ENCODE measurements at places on chromosomes 1 and 21.
A peak's percentile ranks its signal among the peaks of the same experiment; 100 is the strongest.

GRCh38 chr1:49864581-49864980 is 159.2 kb downstream of the AGBL4 start:
- no peak for DNase-seq

- DNase-seq, result no peak
Observed at GRCh38 chr21:39681257-39681656, 63.7 kb upstream of the IGSF5 start.

- DNase-seq, result no peak
Observed at GRCh38 chr21:46221664-46222435, 6.7 kb downstream of the LSS start.

DNA sequence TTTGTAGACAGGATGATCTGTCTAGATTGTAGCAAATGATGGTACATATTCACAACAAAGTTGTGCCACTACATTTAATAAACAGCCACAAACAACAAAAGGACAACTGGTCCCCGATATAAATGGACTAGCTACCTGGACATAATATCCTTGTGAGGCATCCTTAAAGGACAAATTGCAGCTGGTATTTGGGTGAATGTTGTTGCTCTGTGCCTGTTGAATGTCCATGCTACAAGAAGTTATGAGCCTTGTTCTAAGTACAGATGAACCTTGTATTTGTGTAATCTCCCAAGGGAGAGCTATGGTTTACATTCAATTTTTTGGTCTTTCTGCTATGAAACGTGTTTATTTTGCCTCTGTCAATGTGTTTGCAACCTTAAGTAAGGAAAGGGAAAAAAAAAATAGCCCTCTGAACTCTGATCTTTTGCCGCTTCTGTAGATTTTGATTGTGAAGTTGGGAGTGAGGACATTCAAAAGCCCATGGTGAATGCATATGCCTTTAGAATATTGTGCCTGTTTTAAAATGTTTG is 26.5 kb downstream of the SFT2D2 start:
- no peak for DNase-seq

- DNase-seq, result no peak
Observed at GRCh38 chr1:182563095-182563494, 26.0 kb downstream of the RNASEL start.

DNA sequence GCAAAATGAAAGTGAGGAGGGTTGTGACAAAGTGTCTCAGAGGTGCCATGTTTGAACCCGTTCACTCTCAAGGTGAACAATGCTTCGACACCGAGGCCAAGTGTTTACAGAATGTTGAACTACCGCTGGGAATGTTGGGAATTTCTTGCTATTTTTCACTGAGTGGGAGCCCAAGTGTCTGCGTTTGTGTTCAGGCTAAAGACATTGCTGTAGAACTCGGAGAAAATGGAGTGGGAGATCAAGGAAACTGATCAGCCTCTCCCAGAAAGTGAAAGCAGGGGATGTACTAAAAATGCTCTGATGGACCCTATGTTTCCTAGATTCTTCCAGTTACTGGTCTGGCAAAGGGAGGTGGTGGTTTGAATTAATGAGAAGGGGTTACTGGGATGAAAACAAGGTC is 207.5 kb downstream of the BACH1 start:
- no peak for DNase-seq

DNA sequence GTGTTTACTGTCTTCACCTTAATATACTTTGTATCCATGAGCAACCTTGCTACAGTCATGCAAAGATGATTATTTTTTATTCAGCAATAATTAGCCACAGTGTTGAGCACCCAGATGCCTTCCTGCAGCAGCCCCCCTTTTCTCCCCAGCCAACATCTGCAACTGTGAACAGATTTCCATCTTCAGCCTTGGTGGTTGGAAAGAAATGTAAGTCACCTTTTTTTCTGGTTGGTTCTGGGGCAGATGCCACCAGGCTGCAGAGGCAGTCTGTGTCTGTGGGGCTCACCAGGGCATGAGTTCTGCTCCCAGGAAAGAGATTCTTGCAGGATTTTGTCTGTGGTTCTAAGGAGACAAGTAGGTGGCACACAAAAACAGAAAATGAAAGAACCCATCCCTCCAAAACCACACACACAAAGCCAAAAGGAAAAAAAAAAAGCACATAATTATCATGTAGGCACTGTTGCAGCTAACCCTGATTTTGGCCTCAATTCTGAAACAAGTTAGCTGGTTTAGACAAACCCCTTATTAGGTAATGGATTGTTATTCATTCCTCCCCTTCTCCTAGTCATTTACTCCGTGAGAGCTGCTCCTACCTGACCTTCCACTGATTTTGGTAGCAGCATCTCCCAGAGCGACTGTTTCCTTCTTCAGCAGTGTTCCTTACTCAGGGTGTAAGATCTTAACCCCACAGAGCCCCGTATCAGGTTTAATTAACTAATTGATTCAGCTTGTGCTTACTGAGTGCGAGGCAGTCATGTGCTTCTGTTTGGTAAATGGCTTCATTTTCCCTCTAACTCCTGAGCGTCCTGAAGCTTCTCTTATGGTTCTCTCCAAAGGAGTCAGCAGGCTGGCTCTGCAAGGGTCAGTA is 36.5 kb downstream of the GALNT2 start:
- DNase-seq, result no peak

- DNase-seq, result no peak
Observed at GRCh38 chr1:15156807-15157380, 3.3 kb downstream of the TMEM51 start.

DNA sequence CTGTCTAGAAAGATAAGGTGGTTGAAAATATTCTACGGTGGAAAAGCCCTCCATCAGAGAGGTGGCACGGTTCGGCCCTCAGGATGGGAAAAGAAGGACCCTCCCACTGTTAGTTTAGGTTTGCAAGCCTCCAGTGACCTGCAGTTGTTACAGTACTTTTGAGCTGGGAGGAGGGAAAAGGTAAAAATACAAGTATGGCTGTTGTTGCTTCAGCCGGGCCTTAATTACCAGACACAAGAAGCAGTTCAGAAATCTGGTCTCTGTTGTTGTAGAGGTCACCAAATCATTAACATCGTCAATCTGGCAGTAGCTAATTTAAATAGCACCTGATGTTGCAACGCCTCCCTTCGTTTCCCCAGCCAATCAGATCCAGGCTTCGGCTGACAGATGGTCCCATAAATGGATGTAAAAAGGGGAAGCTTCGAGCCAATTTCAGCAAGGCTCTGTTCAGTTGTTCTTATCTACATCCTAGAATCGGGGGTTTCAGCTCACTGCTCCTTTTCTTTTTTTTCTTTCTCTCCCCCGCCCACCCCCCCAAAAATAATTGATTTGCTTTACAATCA is at the start of gene ELAVL4:
ELAVL4 (plus strand) TSS at position 424 of the 563 bp plus-strand sequence. CDS start 270 bp downstream, outside the sequence.
- DNase-seq, result no peak

DNA sequence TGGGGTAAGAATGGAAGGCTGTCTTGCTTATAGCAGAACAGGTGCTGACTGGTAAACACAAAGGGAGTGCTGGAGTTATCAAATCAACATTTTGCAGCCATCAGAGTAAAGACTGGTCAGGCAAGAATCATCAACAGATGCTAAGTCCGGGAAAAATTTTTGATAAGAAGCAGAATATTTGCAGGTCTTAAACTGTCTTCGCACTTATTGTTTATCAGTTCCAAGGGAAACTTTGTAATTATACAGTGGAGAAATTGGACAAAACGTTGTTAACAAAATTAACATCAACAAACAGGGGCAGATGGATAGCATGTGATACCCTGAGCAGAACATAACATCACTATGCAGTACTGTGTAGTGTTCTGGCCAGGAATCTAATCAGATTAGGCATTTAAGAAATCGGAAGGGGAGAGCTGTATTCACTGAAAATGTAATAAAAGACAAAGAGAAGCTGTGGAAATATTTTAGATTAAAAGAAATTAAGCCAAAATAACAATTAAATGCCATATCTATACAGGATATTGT is 127.1 kb downstream of the DAB1 start:
- DNase-seq, result no peak

GRCh38 chr1:74686928-74687327 is 13.3 kb upstream of the ERICH3 start:
- DNase-seq, result no peak

DNA sequence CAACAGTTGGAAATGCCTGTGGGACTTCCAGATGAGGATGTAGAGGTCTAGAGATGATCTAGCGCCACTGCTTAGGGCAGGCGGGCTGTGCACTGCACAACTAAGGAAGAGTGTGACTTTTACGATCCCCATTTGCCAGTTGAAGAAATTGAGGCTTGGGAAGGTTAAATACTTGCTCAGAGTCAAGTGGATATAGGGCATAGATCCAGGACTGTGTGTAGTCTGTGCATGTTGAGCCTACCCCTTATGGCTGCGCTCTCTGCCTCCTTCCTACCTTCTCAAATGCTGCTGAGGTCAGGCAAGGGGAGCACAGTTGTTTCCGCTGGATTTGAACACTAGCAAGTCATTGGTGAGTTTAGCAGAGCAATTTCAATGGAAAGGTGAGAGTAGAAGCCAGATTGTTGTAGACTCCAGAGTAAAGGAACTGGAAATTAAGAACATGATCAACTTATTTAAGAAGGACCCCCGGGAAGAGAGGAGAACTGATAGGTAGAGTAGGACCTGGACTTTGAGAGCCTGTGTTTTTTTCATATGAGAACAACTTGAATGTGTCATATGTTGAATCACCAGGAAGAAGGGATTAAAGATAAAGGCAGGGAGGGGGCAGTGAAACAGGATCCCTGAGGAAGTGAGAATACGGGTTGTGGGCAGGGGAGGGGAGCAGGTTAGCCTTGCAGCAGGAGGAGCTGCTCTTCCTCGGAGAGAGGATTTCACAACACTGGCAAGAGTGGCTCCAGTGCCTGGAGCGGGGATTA is 2.7 kb downstream of the CAPN2 start:
- no peak for DNase-seq

- DNase-seq, result no peak
Observed at GRCh38 chr1:15943328-15943991, 32.4 kb downstream of the ZBTB17 start.

- no peak for DNase-seq
Observed at GRCh38 chr21:15441060-15441493, 288.7 kb upstream of the USP25 start.

GRCh38 chr1:198638894-198639635 is at the start of gene PTPRC:
Gene PTPRC, plus strand, starts transcription at chr1:198639040. Its CDS starts 229 bp downstream, at chr1:198639269.
- DNase-seq, result no peak

- DNase-seq, result peak; percentile 63
Observed at GRCh38 chr21:25350056-25350455, 257.2 kb downstream of the MRPL39 start.

DNA sequence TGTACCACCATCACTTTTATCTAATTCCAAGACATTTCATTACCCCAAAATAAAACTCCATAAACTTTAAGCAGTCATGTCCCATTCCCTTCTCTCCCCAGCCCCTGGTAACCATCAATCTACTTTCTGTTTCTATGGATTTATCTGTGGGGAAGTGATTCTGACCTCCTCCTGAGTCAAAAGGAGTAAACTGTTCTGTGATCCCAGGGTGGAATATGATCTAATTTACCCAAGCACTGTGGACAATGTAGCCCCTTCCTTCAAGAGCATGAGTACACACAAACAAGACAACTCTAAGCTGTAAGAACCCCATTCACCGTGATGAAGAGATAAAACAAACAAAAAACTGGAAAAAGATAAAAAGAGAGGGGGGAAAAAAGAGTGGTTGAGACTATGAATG is 77.9 kb downstream of the PLPP3 start:
- no peak for DNase-seq

GRCh38 chr1:22252251-22252650 is 109.4 kb upstream of the WNT4 start:
- no peak for DNase-seq

GRCh38 chr1:247329097-247329617 is 2.5 kb downstream of the ZNF496 start:
- no peak for DNase-seq

DNA sequence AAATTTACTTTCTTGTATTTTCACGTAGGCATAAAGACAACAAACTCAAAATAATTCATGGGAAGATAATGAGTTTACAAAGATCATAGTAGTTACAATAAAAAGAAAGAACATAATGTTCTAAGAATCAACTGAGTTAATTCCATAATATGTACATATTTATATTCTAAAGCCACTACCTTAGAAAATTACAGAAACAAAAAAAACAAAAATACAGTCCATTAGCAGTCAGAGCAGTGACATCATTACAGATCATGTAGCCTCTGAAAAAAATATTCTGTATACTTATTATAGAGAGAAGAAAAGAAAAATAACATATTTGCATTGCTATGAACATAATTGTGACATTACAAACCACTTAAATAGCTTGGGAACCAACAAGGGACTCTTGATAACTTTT is 360.1 kb upstream of the RGS18 start:
- no peak for DNase-seq

DNA sequence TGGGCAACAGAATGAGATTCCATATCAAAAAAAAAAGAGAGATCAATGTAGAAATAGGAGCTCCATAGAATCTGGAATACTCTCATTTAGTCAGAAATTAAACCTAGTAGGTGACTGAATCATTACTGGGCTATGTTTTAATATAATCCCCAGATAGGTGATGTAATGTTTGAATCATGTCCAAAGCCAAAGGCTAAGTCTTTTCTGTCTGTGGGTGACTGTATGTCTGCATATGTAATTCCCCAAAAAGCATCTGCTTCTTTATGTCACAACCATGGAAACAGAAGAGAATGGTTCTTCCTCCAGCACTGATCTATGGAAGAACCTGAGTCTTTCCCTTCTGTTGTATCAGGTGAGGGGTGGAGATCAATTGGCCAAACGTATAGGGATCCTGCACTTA is 5.8 kb downstream of the LAMC2 start:
- no peak for DNase-seq

All from stimulated activated naive CD8-positive, alpha-beta T cell treated with anti-CD3 and anti-CD28 coated beads, Interleukin-15, Interleukin-2, amounts not matched to agents 100 U/mL and 50 U/mL, for 24 hours (primary cell).